ENCODE measurements at places on chromosomes 16 and 17.

GRCh38 chr17:70144260-70144846 lies 25.0 kb upstream of the KCNJ2 start:
- DNase-seq: no peak

- DNase-seq: peak; percentile 17
Measured at GRCh38 chr17:2482218-2482617, 29.5 kb downstream of the METTL16 start.

GRCh38 chr16:85003725-85004586 lies 7.4 kb downstream of the ZDHHC7 start:
- DNase-seq: no peak

DNA sequence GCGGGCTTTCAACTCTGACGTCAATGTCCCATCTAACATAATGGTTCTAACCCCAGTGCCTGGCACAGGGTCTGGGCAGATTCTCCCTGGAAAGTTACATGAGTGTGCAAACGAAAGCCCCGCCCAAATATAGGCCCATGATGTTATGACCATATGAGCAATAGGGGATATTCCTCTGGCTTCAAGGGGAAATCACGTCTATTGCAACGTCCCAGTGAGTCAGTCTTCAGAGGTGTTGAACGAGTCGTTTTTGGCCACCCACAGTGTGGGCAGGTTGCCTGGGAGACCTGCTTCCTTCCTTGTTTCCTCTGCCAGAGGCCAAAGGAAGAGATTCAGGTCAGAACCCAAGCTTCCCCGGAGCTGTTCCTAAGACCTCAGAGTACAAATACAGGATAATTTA lies 30.3 kb downstream of the PIK3R5 start:
- DNase-seq: no peak

DNA sequence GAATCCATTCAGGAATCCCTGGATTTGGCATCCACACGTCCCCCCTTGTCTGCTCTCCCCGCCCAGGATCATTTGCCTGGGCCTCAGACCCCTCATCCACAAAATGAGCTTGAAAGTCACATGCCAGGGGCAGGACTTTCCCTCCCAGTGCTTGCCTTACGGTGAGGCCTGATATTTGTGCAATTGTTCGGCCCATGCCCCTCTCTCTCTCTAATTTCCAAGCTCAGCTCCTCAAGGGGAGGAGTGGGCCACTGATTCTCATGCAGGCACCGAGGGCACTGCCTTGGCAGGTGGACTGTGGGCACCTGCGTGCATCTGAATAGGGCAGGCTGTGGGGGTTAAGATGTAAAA lies 267.2 kb upstream of the FOXF1 start:
- DNase-seq: no peak

DNA sequence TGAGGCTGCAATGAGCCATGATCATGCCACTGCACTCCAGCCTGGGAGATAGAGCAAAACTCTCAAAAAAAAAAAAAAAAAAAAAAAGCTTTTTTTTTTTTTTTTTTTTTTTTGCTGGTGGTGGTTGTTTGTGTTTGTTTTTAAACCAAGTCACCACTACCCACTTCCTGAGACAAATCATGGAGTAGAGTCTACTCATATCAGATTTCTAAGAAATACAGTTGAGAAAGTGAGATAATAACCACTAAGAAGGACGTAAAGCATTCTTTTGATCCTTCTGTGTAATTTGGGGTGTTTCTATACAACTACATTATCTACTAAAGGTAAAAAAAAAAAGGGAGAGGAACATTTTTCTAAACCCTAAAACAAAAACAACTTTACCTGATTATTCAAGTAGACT lies 38.0 kb downstream of the AXIN2 start:
- no peak for DNase-seq

DNA sequence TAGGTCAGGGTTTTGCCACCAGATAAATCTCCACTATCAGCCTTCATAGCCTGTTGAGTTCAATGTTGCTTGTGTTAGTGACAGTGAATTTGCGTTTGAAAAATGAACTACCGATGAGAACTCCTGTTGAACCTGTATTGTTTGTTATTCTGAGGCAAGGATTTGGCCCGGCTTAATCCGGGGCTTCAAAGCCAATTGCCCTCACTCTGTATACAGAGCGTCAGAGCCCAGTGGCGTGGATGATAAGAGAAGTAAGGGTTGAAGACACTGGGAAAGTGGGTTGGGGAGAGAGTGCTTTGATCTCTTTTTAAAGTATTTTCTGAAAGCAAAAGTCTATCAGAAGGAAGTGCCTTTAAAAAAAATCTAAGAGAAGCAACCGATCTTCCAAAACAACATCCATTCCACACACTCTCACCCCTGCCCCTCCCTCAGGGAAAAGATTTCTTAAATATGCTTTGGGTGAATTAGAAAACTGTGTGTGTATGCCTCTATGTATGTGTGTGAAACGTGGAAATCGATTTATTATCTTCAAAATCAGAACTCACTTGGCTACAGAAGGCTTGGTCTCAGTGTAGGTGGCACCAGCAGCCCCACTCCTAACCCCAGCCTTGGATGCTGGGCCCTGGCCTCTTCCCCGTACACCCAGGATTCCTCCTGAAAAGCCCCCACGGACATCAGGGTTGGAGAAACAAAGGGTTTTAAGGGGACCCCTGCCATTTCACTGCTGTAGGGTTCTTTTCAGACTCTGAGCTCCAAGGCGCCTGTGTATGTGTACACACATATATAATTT lies 8.8 kb downstream of the TBX4 start:
- DNase-seq: no peak

- no peak for DNase-seq
Measured at GRCh38 chr17:82350182-82351030, 8.6 kb upstream of the TEX19 start.

DNA sequence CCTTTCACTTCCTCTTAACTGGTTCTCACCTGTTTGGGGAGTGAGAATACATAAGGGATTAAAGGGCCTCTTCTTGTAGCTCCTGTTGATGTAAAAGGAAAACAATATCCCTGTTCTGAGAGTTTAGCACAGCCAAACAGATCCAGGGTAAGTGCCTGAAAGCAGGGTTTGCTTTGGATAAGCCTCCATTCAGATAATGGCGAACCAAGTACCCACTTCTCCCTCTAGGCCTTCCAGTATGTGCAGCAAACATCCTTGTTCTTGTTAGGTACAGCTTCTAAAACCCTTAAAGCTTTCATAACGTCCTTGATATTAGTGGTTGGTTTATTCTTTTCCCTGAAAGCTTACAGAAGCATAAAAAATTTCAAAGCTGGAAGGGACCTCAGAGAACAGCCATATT lies 130.6 kb upstream of the DNAH9 start:
- DNase-seq: no peak

DNA sequence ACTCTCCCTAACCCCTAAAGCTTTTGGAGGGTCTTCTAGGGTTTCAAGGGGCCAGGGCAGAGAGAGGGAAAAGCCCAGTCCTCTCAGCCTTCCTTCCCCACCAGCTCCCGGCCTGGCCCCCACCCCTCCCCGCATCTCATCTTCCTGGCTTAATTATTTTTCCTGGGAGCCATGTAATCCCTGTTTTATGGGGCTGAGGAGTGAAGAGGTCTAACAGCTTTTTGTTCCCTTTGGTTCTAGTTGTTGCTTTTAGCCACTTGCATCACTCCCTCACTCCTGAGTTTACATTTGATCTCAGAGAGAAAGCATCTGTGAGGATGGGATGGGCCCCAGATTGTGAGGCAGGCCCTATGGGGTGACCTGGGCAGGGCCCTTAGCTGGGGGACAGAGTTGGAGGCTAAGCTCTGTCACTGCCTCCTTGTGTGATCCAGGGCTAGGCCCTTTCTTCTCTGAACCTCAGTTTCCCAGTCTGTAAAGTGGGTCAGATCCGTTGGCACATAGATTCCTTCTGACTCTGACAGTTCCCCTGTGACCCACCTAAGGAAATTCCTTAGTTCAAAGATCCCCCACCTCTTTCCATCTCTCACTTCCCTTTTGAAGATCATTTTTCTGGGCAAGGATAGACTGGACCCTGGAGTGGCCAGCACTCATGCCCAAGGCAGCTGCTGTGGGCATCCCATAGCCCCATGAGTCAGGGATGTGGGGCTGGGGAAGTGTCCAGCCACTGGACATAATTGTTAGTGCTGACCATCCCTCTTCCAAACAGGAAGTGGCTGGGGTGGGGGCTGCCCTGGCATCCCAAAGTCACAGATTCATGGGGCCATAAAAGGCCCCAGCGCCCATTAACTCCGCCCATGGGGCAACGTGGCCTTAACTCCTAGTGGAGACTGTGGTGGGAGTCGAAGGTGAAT lies 20.1 kb downstream of the UNC119 start:
- no peak for DNase-seq

- DNase-seq: no peak
Measured at GRCh38 chr17:68161644-68162428, 86.0 kb upstream of the AMZ2 start.

DNA sequence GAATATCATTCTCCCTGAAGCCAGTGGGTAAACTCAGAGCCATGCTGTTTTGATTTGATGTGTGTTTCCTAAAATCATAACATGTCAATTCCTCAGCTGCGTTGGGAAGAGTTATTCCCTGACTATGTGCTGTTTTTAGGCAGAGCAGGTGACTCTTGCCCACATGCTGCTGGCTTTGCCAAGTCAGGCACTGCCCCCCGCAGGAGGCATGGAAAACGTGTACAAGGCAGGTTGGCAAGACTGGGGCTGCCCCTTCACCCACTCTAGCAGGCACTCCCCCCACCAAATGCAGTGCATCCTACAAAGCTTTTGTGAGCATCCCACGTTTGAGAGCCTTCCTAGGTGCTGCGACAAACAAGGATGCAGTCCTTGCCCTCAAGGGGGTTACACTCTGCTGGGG lies 38.3 kb upstream of the NAT9 start:
- no peak for DNase-seq

- DNase-seq: no peak
Measured at GRCh38 chr16:56311208-56312027, 113.9 kb downstream of the AMFR start.

DNA sequence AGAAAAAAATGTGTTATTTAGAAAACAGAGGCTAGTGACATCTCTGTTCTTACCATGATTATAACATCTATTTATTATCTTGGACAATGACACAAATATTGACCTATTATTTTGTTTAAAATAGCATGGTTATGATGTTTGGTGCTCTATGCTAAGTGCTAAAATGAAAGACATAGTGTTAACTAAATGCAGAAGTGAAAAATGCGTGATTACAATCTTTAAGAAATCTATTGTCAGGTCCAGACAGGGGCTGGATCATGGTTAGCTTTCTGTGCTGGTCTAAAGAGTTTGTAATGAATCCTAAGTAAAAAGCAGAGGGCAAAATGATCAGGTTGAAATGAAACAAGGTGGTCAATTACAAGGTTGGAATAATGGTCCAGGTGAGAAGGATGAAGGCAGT lies 622 bp upstream of the KRT28 start:
- no peak for DNase-seq

DNA sequence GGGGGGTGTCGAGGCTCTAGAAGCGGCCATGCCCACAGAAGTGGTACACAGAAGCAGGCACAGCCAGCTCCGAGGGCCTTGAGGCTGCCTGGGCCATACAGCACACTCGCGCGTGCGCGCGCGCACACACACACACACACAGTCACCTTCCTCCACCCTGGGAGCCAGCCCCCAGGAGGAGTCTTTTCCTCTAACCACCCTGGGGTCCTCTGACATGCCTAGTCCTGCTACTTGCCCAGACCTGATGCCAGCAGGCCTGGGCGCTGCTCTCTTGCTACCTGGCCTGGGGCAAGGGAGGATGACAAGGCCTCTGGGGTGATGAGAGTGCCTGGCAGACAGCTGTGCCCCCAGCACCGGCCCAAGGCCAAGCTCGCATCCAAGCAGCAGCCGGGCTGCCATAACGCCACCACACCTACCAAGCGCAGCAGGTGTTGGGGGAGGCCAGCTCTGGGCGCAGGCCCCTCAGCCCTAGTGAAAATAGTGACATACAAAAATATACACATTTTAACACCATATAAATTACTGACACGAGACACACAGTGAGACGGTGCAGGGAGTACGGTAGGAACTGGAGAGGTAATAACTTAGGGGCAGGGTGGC lies 41.1 kb downstream of the TSC2 start:
- no peak for DNase-seq

DNA sequence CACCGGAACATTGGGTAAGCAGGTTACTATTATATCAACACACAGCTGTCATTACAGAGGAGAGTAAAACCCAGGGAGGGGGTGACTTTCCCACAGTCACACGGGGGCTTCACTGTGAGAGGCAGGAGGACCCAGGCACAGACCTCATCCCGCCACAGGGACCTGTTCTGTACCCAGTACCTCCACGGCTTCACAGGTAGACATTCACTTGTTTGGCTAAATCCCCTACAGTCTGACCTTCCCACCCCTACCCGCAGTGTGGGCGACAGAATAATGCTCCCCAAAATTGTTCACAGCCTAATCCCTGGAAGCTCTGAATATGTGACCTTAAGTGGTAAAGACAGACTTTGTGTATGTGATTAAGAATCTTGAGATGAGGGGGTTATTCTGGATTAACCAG lies 16.5 kb downstream of the LITAF start:
- DNase-seq: no peak

DNA sequence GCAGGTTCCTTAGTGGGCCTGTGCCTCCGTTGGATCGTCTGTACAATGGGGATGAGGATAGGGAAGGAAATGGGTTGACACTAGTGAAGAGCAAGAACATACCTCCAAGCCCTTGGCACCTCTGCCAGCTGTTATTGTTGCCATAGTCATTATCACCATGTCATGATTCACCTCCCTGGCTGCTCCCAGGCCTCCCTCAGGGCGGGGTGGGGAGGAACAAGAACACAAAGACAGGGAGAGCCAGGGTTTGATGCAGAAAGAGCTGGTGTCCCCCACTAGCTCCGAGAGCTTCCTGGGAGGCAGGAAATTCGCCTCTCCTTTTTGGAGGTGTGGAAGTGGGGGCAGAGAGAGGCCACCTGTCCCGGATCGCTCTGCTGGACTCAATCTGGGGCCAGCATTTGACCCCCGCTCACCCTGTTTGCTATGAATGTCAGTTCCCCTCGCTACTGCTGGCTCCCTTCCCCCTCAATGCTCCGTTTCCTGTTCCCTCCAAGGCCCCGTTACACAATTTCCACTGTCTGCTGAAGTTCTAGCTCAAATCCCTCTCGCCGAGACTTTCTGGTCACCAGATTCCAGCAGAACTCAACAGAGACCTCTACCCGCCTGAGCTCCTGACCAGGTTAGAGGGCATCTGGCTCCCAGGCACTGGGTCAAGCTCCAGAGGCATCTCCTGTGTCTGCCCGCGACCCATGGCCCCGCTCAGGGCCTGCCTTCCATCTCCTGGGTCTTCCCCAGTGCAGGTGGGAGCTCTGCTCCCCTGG lies 9.1 kb downstream of the TIMP2 start:
- DNase-seq: peak; percentile 42
